ENCODE measurements at places on chromosomes 3 and 15.

- DNase-seq, result no peak
Observed at GRCh38 chr3:115322901-115323300, 175.8 kb upstream of the ZBTB20 start.

DNA sequence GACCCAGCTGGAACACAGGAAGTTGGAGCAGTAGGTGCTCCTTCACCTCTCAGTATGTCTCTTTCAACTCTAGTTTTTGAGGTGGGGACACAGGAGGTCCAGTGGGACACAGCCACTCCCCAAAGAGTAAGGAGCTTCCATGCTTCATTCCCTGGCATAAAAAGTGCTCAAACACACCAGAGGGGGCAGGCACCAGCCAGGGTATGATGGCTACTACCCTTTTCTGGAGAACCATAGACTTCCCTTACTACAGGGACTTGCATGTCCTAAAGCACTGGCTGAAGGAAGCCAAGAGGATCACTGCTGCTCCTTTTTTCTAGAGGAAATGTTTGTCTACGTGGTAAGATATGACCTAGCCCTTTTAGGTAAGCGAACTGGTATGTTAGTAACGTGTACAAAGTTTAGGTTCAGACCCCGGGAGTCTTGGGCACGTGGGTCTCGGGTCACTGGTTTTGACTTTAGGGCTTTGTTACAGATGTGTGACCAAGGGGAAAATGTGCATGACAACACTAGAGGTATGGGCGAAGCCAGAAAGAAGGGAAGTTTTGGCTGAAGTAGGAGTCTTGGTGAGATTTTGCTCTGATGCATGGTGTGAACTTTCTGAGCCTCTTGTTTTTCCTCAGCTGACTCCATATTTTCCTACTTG, 11.9 kb downstream of the IL17RB start:
- DNase-seq, result no peak

DNA sequence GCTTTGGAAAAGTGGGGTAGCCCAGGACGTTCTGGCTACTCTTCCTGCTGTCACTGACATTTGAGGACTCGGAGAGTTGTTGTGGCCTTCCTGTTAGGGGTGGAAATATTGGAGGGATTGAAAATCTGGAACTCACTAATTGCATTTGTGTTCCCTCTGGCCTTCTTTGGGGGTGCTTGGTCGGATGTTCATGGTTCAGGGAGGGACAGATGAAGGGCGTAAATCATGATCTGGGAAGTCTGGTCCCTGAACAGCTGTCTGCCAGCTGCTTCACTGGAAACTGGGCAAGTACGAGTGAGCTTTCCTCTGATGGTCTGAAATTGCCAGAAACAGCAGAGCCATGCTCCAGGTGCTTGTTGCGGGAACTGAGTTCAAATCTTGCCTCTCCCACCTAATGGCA, 327.8 kb upstream of the C2CD4B start:
- no peak for DNase-seq

DNA sequence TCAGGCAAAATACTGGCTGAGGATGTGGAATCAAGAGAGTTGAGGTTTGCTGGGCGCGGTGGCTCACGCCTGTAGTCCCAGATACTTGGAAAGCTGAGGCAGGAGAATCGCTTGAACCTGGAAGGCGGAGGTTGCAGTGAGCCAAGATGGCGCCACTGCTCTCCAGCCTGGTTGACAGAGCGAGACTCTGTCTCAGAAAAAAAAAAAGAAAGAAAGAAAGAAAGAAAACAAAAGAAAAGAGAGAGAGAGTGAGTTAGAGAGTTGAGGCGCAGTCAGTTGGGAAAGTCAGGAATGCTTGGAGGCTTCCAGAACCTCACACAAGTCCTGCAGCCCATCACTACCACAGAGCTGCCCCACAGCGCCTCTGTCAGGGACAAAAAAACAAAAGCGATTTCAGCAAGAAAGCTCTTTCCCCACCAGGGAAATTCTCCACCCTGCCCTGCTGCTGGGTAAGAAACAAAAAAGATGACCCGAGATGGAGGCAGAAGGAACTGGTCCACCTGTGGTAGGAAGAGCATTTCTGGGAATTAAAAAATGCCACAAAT, 13.8 kb downstream of the HDC start:
- no peak for DNase-seq

- DNase-seq, result no peak
Observed at GRCh38 chr3:157444797-157445184, 8.1 kb downstream of the PTX3 start.

GRCh38 chr15:49688135-49688790, 67.4 kb downstream of the DTWD1 start:
- DNase-seq, result no peak

DNA sequence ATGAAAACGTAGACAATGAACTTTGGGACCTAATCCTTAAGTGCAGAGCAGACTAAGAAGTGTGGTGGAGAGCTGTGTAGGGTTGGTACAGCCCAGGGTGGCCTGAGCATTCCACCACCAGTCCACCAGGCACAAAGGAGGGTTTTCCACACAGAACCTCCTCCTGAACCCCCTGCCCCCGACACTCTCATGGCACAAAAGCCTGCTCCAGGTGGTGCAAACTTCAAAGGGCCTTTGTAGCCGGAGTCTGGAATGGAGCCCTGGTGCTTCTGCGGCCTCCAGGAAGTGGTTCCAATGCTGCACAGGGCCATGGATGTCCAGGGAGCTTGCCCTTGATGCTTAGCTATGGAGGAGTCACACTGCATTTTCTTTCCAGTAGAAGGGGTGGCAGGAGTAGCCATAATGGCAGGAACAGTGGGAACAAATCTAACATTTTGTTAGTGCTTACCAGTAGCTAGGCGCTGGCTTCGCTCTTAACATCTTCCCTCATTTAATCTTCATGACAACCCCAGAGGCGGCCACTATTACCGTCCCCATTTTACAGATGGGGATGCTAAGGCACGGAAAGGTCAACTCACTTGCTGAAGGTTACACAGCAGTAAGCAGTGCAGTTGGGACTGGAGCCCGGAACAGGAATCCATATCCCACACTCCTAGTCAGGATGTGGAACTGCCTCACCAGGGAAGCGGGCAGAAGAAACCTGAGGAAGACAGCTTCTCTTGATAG, 68.6 kb downstream of the LRIG1 start:
- DNase-seq, result no peak

DNA sequence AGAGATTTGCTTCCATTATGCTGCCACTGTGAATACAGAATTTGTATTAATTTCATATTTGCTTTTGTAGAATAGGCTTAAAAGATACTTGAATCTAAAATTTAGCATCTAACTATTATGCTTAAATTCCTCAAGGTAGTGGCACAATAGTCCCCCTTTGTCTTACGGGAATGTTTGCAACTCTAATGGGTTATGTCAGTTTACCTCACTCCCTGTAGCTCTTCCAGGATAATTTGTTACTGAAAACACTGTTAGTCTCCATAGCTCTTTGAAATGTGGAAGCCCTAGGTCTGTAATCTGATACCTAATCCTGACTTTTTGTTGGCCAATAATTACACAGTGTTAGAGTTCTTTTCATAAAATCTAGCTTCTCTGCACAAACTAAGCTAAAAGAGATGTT, 433.4 kb downstream of the PYDC2 start:
- no peak for DNase-seq

DNA sequence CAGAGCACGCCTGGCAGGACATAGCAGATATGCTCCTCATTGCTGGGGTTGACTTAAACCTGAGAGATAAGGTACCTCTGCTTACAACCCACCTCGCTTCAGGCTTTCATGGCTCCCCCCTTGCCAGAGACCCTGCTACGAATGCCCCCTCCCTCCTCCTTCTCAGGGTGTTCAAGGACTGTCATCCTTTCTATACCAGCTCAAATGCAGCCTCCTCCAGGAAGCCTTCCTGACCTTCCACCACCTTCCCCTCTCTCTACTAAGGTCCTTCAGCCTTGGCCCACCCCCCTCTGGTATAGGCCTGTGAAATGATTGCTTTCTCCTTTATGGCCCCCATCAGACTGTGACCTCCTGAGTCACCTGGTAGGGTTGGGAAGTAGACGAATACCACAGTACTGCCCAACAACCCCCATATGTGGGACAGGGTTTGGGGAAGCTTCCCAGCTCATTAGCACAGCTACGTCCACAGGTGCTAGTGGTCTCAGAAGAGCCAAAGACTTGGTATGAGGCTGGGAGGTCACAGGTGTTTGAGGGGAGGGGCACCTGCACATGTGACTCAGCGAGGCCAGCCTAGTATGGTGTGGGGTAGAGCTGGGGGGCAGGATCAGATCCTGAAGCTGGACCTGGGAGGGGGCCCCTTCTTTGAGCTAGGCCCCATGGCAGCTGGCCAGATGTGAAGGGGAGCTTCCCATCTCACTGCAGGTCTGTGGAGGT, 32.0 kb downstream of the ANKDD1A start:
- DNase-seq, result no peak

GRCh38 chr3:50241163-50241562, 5.2 kb downstream of the GNAI2 start:
- no peak for DNase-seq
